ENCODE measurements at places on chromosomes 3 and 15.

GRCh38 chr3:113437411-113437810, 3.9 kb downstream of the CFAP44 start:
- DNase-seq = no peak

DNA sequence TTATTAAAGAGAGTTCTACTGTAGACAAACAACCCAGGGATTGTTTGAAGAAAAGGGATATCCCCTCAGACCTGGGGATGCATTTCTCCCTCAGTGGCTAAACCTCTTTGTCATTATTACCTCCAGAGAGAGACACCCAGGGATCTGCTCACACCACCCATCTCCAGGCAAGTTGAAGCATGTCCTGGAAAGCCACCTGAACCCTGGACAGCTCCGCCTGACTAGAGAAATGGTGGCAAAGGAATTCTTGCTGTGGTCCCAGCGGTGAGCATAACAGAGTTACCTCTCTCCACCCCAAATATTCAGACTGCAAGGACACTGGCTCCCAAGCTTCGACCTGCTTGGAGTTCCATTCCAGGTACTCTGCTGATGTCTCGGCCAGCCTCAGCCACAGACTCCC, 320.2 kb downstream of the RORA start:
- no peak for DNase-seq

DNA sequence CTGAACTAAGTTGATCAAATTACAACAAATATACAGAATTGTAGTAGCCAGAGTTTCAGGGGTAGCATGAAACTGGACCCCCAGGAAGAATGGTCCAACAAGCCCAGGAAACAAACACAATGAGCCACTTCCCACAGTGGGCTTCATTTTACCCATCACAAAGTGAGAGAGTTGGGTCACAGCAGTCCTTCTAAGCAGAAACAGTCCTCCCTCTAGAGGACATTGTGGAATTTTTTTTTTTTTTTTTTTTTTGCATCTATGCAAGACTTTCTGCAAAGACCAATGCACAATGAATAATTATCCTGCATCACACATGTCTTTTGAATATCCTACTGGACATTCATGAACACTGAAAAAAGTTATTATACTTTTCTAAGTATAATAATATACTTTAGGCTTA, 73.8 kb upstream of the ATP13A5 start:
- DNase-seq = no peak

- no peak for DNase-seq
These were observed 136.5 kb downstream of the CPNE4 start for GRCh38 chr3:131898346-131898745.

DNA sequence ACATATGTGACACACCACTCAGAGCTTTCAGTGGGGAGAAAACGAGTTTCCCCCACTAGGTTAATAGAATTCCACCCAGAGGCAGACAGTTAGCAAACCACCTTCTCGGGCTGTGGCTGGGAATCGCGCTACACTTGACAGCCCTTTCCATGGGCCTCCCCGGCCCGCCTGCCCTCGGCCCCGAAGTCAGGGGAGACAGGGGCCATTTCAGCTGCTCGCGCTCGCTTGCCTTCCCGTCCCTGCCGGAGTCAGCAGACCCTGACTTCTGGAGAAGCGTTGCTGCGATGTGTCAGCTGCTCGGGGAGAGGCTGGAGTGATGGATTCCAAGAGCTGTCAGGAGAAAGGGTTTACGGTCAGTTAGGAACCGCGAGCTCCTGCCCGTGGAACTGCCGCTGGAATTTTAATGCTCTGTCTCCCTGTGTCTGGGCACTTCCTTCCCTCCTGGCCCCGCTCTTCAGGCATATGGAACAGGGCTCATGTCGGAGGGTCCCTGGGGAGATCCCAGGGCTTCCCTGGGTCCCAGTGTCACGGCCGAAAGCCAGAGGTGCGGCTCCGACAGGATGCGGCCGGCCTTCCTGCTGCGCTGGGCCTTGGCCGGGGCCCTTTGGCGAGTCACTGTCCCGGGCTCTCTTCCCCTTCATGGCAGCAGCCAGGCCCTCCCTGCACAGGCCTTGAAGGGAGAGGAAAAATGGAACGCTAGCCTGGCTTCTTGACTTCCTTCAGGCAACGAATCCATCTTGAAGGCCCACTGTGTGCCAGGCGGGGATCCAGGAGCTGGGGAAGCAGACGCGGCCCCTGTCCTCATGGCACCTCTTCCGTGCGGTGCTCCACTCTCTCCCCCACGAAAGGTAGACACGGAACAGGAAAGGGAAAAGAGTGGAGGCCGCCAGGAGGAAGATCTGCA, 38.4 kb upstream of the VPS8 start:
- DNase-seq = no peak

DNA sequence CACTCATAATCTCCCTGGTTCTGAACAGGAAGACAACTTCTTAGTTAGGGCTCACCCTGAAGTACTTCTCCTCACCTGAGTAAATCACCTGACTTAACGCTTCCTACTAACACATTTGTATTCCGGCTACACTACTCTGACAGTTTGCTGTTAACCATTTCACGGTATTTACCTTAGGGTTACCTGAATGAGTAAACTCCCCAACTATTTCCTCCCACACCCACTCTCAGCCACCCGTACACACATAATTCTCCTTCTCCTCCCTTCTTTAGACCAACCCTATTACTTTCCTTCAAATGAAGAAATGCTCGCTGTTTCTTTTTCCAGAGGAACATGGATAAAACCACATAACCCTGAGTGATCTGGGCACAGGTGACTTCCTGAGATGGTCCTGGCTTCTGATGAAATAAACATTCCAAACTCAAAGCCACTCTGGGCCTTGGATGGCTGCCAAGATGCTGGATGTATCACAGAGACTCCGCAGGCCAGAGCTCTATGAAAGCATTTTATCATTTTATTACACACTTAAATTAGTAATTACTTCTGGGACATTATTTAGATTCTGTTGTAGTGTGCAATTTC, 183.6 kb upstream of the ATP11B start:
- DNase-seq = no peak
